CD8-positive, alpha-beta memory T cell (primary cell): ENCODE measurements at places on chromosomes 16 and 17.
A peak's percentile ranks its signal among the peaks of the same experiment; 100 is the strongest.

GRCh38 chr17:59842901-59843652, 49.7 kb downstream of the TUBD1 start:
- peak; percentile 23 for DNase-seq

- DNase-seq = no peak
Measured at GRCh38 chr17:12756786-12757185, 32.5 kb upstream of the ARHGAP44 start.

DNA sequence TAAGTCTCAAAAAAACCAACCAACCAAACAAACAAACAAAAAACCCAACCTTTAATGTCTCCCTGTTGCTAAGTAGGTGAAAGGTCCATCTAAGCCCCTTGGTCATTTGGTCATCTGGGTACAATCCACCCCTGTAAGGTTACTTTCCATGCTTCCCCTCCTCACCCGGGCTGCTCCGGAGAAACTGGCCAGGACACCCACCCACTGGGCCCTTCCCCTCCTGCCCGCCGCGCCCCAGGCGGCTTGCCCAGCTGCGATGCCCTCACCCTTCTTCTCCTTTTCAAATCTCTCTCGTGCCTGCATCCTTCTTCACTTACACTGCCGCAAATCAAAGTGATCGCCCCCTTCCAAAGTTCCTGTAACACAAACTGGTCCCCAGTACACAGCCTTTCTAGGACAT, 2.0 kb downstream of the NTAN1 start:
- DNase-seq = no peak

DNA sequence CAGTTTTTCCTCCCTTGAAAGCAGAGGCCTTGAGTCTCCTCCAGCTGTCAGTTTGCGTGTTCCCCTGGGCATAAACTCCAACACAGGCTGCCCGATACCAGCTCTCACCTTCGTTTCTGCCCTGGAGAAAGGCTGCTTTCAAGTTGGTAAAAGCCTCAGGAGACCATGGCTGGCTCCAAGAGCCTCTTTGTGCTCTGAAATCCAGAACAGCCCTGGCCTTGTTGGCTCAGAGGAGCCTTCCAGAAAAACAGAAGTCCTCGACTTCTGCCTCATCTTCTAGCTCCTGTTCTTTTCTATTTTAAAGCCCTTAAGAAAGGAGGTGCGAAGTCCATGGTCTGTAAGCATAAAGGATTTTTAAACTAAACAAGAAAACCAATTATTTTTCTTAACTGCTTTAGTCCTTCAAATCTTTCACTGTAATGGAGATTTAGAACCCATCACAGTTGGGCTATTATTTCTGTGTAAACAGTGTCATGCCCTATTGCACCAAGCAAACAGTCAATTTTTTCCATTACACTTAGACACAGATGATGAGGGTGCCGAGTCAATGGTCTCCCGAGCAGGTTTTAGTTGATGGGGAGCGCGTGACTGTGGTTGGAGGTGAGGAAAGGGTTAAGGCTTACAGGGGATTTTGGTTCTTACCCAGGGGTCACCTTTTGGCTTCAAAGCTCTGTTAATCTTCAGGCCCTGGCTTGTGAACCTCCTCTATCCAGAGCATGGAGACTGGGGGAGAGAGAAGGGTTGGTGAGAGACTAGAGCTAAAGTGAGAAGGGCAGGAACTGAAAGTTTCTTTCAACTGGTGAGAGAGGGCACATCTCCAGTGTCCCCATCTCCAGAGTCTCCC, 212.8 kb downstream of the MSI2 start:
- no peak for DNase-seq

- peak; percentile 52 for DNase-seq
Measured at GRCh38 chr16:81445143-81445961, 744 bp downstream of the CMIP start.

DNA sequence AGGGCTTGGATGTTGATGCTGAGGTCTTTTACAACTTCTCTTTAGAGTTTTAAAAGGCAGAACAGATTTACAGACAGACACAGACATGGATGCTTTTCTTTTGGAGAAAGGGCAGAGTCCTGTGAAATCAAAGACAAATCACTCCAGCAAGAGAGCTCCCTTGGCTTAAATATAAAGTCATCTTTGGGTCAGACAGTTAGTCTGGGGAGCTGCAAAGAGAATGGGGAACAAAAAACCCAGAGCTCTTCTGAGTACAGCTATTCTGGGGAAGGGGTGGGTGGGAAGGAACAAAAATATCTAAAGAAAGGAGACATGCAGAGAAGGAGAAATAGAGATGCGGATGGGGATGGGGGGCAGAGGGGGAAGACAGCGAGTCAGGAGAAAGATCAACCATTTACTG, 266.6 kb downstream of the XYLT1 start:
- no peak for DNase-seq

- no peak for DNase-seq
Measured at GRCh38 chr16:76885776-76886537, 305.0 kb upstream of the MON1B start.

DNA sequence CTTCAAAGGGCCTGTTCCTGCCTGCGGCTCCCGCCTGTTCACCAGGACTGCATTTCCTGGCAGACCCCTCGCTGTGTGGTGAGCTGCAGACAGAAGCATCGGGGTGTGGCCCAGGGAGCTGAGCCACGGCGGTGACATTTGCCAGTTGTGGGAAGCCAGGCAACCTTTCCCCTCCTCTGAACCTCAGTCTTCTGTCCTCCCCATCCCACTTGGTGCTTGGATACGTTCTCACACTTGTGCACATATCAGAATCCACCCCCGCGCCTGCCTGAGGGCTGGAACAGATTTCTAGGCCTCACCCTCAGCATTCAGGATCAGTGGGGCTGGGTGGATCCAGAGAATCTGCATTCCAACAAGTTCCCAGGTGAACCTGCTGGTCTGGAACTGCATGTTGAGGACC, 63.5 kb downstream of the CRISPLD2 start:
- DNase-seq = no peak

GRCh38 chr17:37386462-37386861, 10.7 kb downstream of the C17orf78 start:
- DNase-seq = no peak

GRCh38 chr17:72472106-72472505, 351.3 kb downstream of the SOX9 start:
- no peak for DNase-seq

GRCh38 chr17:81244358-81245023, 5.4 kb downstream of the NDUFAF8 start:
- no peak for DNase-seq

- no peak for DNase-seq
Measured at GRCh38 chr17:68184141-68184571, 63.7 kb upstream of the AMZ2 start.

DNA sequence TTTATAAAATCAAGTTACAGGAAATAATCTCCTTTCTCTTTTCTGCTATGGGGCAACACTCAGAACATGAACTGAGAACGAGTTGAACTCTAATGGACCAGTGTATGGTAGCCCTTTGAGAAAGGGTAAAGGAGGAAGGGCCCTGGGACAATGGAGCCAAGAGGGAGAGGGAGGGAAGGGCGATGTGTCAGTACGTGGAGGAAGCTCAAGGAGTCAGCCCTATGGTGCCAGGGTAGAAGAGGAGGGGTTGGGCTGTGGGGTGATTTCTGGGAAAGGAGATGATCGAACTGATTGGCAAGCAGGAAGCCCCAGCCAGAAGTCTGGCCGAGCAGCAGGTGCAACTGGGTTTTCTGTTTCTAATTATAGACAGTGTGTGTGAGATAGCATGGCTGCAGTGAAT, 4.3 kb upstream of the WIPI1 start:
- DNase-seq = no peak

- DNase-seq = no peak
Measured at GRCh38 chr17:45770632-45771270, 13.4 kb upstream of the CRHR1 start.

- no peak for DNase-seq
Measured at GRCh38 chr16:78455861-78456260, 356.4 kb downstream of the WWOX start.

GRCh38 chr16:17273142-17273561, 197.6 kb downstream of the XYLT1 start:
- DNase-seq = no peak

DNA sequence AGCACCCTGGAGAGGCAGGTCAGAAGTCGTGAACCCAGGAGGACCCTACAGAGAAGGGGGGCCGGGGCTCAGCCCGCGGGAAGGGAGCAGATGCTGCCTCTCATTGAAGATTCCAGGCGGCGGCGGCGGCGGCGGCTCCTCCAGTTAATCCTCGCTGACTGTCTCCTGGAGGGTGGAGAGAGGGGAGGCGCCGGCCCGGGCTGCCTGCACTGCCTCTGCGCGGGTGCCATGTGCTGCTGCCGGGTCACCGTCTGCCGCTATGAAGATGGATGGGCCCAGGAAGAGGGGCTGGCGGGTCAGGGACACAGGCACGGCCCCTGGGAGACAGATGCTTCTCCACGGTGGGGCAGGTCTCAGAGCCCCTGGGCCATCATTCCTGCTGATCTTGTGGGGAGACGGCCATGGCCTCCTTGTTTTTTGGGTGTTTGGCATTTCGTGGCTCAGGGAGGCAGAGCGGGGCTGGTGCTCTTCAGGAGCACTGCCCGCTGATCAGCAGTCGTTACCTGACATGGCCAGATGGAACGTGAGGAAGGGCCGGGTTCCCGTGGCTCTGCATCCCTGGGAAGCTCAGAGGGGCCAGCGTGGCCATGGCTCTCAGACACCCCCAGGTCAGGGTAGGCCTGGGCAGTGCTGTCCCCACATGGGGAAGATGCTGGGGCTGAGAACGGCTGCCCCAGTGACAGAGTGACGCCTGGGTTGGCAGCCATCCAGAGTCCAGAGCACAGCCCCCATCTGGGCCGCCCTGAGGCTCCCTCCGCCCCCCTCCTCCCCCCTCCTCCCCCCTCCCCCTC, 36.1 kb downstream of the GINS2 start:
- peak; percentile 27 for DNase-seq

- no peak for DNase-seq
Measured at GRCh38 chr16:48347980-48348379, 37.2 kb downstream of the SIAH1 start.

DNA sequence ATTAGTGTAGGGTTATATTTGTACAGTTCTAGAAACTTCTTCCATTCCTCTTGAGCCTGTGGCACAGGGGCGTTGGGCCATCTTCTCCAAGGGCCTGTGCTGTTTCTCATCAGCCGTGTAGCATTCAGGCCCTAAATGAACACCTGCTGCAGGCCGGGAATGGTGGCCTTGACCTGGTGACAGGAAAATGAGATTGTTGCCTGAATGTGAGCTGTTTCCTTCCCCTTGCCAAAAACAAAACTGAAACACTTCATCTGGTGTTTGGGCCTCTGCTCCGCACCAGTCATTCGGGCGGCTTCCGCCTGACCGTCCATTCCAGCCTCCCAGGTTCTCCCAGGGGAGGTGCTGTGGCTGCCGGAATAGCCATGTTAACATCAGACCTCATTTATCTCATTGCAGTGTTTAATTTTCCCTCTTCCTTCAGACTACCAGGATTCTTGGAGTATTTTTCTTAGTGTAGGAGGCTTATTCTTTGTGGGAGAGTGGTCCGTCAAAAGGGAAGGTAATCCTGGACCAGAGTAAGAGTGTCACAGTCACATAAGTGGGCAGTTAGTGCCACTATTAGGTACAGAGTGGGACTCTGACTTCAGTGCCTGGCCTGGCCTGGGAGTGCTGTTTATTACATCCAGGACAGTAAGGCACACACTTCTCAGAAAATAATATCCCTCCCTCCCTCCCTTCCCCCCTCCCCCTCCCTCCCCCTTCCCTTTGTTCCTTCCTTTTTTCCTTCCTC, 61.9 kb downstream of the WWP2 start:
- no peak for DNase-seq

DNA sequence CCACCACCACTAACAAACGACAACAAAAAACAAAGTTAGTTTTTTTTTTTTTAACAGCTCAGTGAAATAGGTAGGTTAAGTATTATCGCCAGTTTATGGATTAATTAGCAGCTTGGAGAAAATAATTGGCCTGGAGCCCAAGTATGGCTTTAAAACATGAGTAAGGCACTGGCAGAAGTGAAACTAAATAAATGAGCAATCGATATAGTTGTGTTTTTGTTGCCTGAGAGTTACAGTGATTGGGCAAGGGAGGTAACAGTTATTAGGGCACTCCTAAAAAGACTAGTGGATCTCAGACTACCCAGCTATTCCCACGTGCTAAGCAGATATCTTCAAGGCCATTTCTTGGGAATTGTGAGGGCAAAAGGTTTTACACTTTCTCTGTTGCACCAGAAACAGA, 2.4 kb downstream of the MLKL start:
- DNase-seq = no peak

GRCh38 chr17:28033972-28034714, 8.3 kb upstream of the NLK start:
- no peak for DNase-seq

DNA sequence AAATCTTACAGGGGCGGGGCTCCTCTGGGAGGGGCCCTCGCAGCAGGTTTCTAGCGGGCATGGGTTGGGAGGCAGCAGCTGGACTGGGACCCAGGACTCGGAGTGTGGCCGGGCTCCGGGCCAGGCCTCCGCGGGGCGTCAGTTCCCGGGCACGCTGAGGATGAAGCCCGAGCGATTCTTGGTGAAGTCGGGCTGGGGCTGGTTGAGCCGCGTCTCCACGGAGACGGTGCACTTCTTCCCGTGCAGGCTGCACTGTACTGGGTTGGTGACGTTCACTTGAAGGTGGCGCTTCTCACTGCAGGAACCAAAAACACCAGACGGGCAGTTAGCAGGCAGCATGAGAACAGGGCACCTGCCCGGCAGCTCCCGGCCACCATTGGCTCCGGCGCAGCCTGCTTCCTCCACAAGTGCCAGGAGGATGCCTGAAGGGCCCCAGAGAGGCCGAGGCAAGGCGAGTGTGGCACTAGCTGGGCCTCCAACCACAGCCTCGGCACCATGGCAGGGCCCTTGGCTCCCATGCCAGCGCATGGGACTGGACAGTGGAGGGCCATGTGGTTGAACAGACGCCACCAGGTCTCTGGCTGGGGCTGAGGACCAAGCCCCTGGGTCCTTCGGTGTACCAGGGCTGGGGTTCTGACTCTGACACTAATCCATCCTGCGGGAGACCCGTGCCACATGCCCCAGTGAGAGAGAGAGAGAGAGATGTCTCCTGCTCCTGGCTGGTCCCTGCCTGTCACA, 8.0 kb downstream of the CDK5R1 start:
- no peak for DNase-seq

DNA sequence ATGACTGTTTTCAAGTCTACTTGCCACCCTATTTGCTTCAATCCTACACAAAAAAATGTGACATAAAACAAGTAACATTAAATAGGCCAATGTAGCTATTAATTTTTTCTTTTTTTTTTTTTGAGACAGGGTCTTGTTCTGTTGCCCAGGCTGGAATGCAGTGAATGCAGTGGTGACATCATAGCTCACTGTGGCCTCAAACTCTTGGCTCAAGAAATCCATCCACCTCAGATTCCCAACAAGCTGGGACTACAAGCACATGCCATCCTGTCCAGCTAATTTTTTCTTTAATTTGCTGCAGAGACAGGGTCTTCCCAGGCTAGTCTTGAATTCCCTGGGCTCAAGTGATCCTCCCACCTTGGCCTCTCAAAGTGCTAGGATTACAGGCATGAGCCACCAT, 29.4 kb downstream of the ANKFY1 start:
- DNase-seq = no peak

DNA sequence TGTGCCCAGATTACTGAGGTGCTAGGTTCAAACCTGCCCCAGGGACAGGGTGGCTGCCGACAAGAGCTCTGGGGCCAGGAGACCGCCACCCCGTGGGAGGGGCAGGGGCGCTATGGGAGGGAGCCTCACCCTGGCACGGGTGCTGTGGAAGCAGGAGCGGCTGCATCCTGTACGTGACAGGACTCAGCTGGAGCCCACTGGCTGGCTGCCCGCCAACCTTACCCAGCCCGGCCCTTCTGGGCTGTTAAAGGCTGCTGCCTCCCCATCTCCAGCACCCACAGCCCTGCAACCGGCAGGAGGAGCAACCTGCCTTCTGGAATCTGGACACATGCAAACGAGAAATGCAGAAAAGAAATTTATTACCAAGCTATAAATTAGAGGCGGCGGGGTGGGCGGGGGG, 11.2 kb downstream of the PAM16 start:
- DNase-seq = no peak

- no peak for DNase-seq
Measured at GRCh38 chr17:12738624-12739023, 50.7 kb upstream of the ARHGAP44 start.
